Lung microvascular endothelial cell (primary cell): ENCODE measurements at places on chromosomes 2 and 18. TPM values are rescaled to one million over a fixed set of nuclear protein-coding genes. Genes with fewer than 3 reads are reported as not detected.

Gene SPEG
- total RNA-seq, result under 0.01 TPM in 2 replicates

Gene CFC1
- not detected in 2 replicates for total RNA-seq

Gene RASGRP3
- total RNA-seq, result 138 and 180 TPM in 2 replicates

Gene MAL
- not detected in 2 replicates for total RNA-seq

Gene INO80B
- 4.8 and 6.3 TPM in 2 replicates for total RNA-seq

Gene ITGB6
- total RNA-seq, result not detected in 2 replicates

Gene ALKAL2
- total RNA-seq, result not detected in 2 replicates

Gene KIAA2012
- not detected in 2 replicates for total RNA-seq

Gene DCC
- not detected in 2 replicates for total RNA-seq

Gene BUB1
- total RNA-seq, result 3.4 and 13.9 TPM in 2 replicates

Gene STPG4
- total RNA-seq, result 0.20 TPM in 1 of 2 replicates, not detected in the other

Gene UGT1A1
- not detected in 2 replicates for total RNA-seq

Gene SNRNP27
- total RNA-seq, result 16.8 and 28.0 TPM in 2 replicates

Gene G6PC2
- total RNA-seq, result not detected in 2 replicates

Gene TSPYL6
- not detected in 2 replicates for total RNA-seq

Gene FHOD3
- under 0.01 and 0.44 TPM in 2 replicates for total RNA-seq

Gene MC2R
- total RNA-seq, result not detected in 2 replicates

Gene GPBAR1
- under 0.01 TPM in 1 of 2 replicates, not detected in the other for total RNA-seq

Gene SRD5A2
- total RNA-seq, result not detected in 2 replicates

Gene TMEM198
- total RNA-seq, result not detected in 2 replicates

Gene RAD51AP2
- total RNA-seq, result not detected in 2 replicates

Gene DSG1
- not detected in 2 replicates for total RNA-seq

Gene KLHL41
- total RNA-seq, result under 0.01 and 0.20 TPM in 2 replicates

Gene CPS1
- total RNA-seq, result 0.44 and 0.60 TPM in 2 replicates

Gene POTEC
- not detected in 2 replicates for total RNA-seq

Gene EML6
- total RNA-seq, result 0.20 and 0.22 TPM in 2 replicates

Gene GKN2
- total RNA-seq, result not detected in 2 replicates

Gene ICOS
- not detected in 2 replicates for total RNA-seq

Gene MYO7B
- under 0.01 TPM in 2 replicates for total RNA-seq

Gene FSHR
- not detected in 2 replicates for total RNA-seq

Gene LRRTM1
- not detected in 2 replicates for total RNA-seq

Gene SNORC
- under 0.01 and 0.40 TPM in 2 replicates for total RNA-seq

Gene CDK15
- total RNA-seq, result not detected in 2 replicates

Gene IL18RAP
- not detected in 2 replicates for total RNA-seq

Gene CCBE1
- total RNA-seq, result under 0.01 and 0.22 TPM in 2 replicates

Gene AKAIN1
- not detected in 2 replicates for total RNA-seq

Gene LBX2
- 0.20 and 0.65 TPM in 2 replicates for total RNA-seq

Gene NCL
- total RNA-seq, result 65.1 and 76.1 TPM in 2 replicates

Gene NETO1
- not detected in 2 replicates for total RNA-seq

Gene GCKR
- 0.22 TPM in 1 of 2 replicates, not detected in the other for total RNA-seq

Gene ASXL3
- 0.20 and 0.22 TPM in 2 replicates for total RNA-seq

Gene GAD1
- 0.22 and 0.40 TPM in 2 replicates for total RNA-seq

Gene HOXD11
- not detected in 2 replicates for total RNA-seq

Gene TXNDC2
- under 0.01 TPM in 1 of 2 replicates, not detected in the other for total RNA-seq

Gene PAX3
- under 0.01 TPM in 1 of 2 replicates, not detected in the other for total RNA-seq

Gene HOXD3
- total RNA-seq, result 6.5 and 15.9 TPM in 2 replicates
